Hypothalamus (tissue), 51 donors: ENCODE measurements at places on chromosomes 12 and 14.

DNA sequence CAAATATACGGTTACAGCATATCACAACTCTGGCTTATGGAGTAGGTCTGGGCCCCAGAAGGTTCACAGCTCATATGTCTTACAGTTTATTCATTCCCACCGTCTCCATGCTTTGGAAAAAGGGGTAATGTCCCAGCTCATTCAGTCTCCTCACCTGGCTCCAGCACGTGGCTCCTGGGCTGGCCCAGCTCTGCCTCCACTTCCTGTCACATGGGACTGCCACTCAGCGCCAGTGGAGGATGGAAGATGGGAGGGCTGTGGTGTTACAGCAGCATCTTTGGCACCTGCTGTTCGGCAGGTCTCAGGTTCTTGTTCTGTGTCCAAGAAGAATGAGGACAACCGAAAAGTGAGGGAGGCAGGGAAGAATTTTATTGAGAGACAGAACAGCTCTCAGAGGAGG is 216.3 kb upstream of the ATXN7L3B start:
- no peak for DNase-seq

GRCh38 chr14:100067971-100068959 is 3.0 kb downstream of the EVL start:
- DNase-seq, result no peak

GRCh38 chr14:103311171-103311997 is 22.7 kb upstream of the EIF5 start:
- no peak for DNase-seq

DNA sequence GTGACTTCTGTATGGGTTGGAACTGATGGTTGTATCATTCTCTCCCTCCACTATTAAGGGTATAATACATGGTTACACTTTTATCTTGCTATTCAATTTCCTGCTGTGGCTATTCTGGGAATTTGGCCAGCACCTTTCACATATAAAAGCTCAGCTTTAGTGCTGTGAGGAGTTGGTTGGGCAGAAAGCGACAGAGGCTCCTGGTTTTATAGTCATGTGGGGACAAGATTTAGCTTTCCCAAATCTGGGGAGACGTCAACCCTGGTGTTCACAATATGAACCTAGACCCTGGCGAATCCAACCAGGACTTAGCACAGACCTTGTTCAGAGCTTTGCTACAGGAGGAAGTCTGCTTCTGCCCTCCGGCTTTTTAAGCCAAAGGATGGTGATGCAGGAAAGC is 36.5 kb downstream of the FOS start:
- no peak for DNase-seq

- no peak for DNase-seq
These were observed 55.7 kb downstream of the TRIM9 start for GRCh38 chr14:51039252-51039651.

DNA sequence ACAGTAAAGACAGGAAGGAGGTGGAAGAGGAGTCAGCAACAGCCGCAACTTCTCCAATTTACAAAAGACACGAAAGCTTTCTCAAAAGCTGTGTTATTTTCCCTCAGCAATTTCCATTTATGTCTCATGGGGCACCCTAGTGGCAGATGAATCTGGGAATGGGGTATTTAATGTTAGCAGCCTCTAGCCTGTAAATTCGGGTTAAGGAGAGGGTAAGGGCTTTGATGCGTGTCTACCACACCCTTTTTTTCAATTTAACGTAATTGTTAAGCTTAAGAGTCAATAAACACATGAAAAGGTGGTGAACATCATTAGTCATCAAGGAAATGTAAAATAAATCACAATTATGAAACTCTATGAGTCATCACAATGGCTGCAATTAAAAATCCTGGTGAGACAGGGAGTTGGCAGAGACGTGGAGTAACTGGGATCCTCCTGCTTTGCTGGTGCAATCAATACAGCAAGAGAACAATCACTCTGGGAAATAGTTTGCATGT is 986.4 kb downstream of the AACS start:
- DNase-seq, result no peak

DNA sequence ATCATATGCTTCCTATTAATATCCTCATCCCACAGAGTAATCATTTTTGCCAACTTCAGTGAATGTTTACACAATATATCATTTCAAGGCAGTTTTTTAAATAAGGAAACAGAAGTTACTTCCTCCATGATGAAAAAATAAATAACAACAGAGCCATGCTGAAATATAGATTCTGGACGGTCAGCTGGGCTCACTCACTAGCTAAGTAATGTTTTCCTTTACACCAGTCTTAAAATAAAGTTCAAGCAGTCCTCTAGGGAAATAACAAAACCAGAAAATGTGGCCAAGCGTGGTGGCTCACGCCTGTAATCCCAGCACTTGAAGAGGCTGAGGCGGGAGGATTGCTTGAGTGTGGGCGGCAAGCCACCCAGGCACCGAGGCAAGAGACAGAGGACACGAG is 28.7 kb downstream of the AICDA start:
- no peak for DNase-seq

GRCh38 chr14:68254669-68255527 is 435.3 kb downstream of the RAD51B start:
- DNase-seq, result no peak

GRCh38 chr12:101927999-101928398 is 50.6 kb downstream of the DRAM1 start:
- DNase-seq, result no peak

DNA sequence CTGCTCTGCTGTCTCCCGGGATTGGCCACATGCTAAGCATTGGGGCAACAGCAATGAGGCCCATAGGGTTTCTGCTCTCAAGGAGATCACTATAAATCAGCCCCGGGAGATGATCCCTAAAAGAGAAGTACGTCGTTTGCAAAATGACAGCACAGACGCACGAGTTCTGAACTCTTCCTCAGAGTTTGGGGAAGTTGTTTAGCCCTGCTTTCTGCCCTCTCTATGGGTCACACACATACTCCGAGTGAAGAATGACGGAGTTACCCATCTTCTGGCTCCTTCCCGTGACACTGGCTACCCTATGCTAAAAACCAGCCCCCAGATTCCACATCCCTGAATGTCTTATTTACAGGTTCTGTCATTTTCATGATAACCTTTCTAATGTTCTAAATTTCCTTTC is 258.0 kb upstream of the PLEKHG7 start:
- peak; percentile 21 for DNase-seq

GRCh38 chr14:22561661-22562579 is 27.1 kb downstream of the DAD1 start:
- DNase-seq, result no peak

GRCh38 chr14:58082491-58083098 is 69.4 kb downstream of the ARMH4 start:
- DNase-seq, result no peak

- no peak for DNase-seq
These were observed 4.1 kb downstream of the MAP1LC3B2 start for GRCh38 chr12:116563262-116563661.
